Choroid plexus epithelial cell (primary cell): ENCODE measurements at places on chromosomes 3 and 15.
A peak's percentile ranks its signal among the peaks of the same experiment; 100 is the strongest.

- DNase-seq: no peak
Observed at GRCh38 chr15:93820566-93820965, 410.8 kb upstream of the MCTP2 start.

GRCh38 chr15:66785637-66786036 lies 83.6 kb downstream of the SMAD6 start:
- DNase-seq: peak; percentile 84

DNA sequence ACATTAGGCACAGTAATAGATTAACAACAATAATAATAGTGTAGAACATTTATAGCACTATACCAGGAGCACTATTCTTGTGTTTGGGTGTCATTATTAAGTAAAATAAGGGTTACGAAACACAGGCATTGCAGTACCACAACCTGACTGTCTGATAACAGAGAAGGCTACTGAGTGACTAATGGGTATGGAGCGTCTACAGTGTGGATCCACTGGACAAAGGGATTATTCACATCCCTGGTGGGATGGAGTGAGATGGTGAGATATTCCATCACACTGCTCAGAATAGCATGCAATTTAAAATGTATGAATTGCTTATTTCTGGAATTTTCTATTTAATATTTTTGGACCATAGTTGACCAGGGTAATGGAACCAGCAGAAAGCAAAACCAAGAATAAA lies 18.2 kb downstream of the MINDY4B start:
- peak; percentile 46 for DNase-seq

- DNase-seq: peak; percentile 64
Observed at GRCh38 chr3:112303764-112304325, 9.8 kb upstream of the SLC9C1 start.

DNA sequence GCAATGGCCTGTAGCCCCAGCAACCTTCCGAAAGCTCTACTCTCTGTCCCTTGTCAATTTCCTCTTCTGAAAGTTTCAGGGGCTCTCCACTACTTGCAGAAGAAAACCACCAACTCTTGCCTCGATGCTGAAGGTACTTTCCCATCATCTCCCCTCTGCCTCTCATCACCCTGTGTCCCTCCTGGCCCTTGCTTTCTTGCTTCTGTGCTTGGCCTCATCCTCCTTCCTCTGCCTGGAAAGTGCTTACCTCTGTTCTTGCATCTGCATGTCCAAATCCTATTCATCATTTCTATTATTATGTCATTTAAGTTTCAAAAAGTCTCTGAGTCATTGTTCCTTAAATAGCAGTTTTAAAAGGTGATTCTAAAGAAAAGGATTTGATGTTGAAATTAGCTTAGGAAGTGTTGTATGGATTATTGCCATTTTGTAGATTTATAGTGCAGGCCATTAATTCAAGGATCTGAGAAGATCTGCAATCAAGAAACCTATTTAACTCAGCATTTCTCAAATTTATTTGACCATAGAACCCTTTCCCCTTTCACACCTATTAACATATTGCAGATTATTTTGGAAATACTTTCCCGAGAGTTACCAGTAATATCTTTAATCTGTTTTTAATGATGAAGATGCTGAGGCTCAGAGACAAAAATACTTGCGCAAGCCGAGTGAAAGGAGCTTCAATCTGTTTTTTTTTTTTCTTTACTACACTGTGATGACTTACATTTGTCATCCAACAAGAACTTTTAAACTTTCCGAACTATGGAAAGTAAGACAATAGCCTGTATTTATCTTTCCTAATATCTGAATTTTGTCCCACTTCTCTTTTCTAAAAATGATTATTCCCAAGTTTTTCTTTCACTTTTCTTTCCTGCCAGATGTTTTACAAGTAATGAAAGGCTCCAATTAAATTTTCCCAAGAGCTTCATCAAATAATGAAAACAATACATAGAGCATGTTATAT lies 22.3 kb upstream of the CFAP161 start:
- no peak for DNase-seq

DNA sequence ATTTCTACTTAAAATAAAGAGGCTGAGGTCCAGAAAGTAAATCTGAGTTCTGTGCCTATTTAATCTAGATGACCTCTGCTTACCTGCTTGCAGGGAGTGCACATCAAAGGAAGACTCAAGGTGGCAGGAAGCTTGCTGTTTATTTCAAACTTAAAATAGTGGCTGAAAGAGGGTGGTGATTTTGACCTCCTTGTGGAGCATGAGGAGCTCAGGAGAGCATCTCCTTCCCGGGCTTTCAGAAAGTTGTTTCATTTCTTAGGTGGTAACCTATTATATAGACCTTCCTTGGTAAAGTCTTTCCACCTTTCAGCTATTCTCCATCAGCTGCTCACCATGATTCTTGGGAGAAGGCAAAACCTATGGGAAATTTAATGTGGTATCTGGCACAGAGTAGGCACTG lies 494 bp downstream of the GCSAM start:
- DNase-seq: no peak

- DNase-seq: no peak
Observed at GRCh38 chr3:25503898-25504301, 75.8 kb downstream of the RARB start.

GRCh38 chr3:120364821-120365220 lies 15.7 kb upstream of the LRRC58 start:
- DNase-seq: peak; percentile 57

DNA sequence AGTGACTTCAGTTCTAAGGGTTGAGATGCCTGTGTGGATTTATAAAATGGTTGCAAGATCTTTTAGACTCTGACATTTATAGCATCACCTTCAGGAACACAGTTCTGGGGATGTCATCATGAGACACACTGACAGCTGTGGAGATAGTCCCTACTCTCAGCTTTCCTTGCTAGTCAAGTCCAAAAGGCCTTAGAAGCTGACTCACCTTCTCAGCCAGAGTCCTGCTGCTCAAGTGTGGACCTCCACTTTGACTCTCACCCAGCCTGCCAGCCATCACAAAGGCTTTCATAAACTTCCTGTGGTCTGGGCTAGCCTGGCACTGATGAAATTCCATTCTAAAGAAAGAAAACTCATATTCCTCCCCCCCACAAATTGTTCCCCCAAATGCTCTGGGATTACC lies 44.8 kb downstream of the TMEM39A start:
- peak; percentile 40 for DNase-seq

GRCh38 chr3:84547971-84548970 lies 410.5 kb upstream of the CADM2 start:
- DNase-seq: peak; percentile 51

- DNase-seq: no peak
Observed at GRCh38 chr15:25892126-25892525, 29.0 kb upstream of the ATP10A start.

DNA sequence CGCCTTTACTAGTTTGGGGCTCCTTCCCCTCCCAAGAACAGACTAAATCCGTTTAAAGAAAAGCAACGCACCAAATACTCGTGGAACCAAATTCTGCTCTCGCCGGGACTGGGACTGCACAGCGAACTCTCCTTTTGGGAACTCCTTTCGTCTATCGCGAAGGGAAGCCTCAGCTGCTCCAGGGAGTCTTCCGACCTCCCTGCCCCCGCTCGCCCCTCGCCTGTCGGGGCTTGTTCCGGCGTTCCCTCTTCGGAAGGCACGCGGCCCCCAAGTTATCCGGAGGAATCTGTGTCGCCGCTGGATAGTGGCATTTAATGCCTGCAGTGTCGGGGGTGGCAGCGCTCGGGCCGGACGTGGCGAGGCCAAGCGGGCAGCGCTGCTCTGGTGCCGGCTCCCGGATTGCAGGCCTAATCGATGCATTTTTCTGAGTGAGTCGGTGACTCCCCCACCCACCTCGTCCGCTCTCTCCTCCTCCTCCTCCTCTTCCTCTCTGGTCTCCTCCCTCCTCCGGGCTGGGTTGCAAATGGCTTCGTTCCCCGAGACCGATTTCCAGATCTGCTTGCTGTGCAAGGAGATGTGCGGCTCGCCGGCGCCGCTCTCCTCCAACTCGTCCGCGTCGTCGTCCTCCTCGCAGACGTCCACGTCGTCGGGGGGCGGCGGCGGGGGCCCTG lies at the start of gene TRIM71:
TSS of gene TRIM71 (plus strand) at position 440 of the 671 bp plus-strand sequence. CDS start at position 524, 84 bp downstream.
- DNase-seq: no peak

GRCh38 chr15:63582179-63582578 lies 15.0 kb upstream of the FBXL22 start:
- DNase-seq: no peak

- DNase-seq: no peak
Observed at GRCh38 chr3:135018149-135018923, 223.3 kb downstream of the EPHB1 start.

DNA sequence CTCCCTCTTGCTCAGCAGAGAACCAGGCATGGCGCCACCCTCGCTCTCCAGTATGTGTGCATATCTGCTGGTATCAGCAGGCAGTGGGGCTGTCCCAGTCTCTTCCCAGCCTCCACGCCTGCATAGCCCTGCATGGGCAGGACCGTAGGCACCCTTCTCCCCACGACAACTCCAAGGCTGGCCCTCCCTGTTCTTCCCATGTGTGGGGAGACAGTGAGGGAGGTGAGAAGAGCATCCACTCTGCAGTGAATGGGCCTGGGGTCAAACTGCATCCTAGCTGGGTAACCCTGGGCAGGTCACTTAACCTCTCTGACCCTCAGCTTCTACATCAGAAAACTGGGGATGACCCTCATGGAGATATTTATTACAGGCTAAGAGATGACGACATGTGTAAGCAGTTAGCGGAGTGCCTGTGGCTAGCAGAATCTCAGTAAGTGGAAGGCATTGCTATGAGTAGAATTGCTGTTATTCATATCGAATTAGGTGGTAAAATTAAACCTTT lies 13.3 kb upstream of the SSUH2 start:
- peak; percentile 49 for DNase-seq

DNA sequence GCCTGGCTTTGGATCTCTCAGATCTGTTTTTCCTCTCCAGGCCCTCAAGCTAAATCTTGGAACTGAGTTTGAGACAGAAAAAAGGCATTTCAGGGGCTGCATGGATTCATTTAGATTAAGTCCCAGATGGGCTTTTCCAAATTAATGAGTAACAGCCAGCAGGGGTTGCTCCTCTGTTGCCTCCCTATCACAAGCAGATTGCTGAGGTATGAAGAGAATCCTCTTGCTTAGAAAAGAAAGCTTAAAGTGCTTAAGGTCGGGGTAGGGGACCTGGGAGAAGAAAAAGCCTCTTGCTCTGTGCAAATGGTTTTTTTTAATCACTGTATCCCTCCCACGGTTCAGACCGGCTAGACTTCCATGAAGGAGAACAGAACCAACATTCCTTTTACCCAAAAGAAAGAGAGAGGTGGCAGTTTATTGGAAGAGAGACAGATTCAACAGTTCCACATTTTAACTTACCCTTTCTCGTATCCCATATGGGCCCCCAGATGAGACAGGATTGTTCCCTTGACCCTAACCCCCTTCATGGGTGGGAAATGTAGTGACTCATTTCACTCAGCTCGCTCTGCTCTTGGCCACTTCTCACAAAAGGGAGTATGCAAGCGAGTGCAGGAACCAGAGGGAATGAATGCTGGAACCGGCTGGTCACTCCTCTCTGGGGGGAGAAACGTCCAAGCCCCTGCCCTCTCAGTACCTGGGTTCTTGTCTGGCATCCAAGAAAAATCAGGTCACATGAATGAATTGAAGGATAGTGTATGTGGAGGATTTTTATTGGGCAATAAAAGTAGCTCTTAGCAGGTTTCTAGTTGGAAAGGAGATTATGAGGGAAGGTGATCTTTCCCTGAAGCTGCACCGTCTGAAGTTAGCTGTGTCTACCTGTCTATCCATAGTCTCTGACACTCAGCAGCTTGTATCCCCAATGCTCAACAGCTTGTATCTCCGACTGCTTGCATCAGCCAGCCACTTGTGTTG lies 745.2 kb downstream of the SI start:
- peak; percentile 20 for DNase-seq

GRCh38 chr3:65497846-65498245 lies 540.9 kb downstream of the MAGI1 start:
- DNase-seq: no peak

GRCh38 chr3:9884555-9885165 lies 4.6 kb upstream of the CIDEC start:
- DNase-seq: peak; percentile 87

- peak; percentile 39 for DNase-seq
Observed at GRCh38 chr3:15241341-15241740, 35.3 kb downstream of the CAPN7 start.

- DNase-seq: peak; percentile 67
Observed at GRCh38 chr3:14410503-14411165, 8.2 kb downstream of the SLC6A6 start.

DNA sequence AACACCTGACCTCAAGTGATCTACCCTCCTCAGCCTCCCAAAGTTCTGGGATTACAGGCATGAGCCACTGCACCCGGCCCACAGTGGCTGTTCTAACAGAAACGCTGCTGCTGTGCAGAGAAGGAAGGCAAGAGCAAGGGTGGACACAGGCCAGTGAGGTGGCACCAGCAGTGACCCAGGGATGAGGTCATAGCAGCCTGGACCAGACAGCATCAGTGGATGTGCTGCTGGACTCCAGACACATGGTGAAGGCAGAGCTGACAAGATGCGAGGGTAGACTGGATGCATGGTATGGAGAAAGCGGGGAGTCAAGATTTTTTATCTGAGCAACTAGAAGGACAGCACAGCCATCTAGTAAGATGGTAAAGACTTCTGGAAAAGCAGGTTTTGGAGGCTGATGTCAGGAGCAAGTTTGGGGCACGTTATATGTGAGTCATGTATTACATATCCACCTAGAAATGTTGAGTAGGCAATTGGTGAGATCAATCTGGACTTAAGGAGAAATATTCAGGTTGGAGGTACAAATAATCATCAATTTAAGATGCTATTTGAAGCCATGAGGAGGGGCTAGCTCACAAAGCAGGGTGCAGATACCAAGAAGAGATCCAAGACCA lies 22.1 kb upstream of the TJP1 start:
- DNase-seq: no peak

- DNase-seq: no peak
Observed at GRCh38 chr15:97386940-97387339, 573.6 kb upstream of the ARRDC4 start.

- no peak for DNase-seq
Observed at GRCh38 chr3:126964261-126964660, 18.7 kb upstream of the PLXNA1 start.

DNA sequence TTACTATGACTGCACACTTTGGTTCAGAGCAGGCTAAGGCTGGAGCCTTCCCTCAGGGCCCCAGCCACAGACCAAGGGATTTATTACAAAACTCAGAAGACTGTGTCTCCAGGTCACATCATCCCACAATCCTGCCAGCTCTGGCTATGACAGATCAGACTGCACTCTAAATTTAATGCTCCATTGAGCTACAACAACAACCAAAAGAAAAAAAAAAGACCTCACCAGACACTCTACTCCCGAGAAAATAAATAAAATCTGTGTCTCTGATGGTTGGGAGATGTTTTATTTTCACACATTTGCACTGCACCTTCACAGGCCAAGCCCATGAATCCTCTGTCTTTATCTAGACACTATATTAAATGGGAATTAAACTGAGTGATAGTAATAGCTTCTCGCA lies 50.8 kb upstream of the CTNNB1 start:
- DNase-seq: peak; percentile 33

- DNase-seq: no peak
Observed at GRCh38 chr15:23912191-23912590, 225.1 kb upstream of the NDN start.
